ENCODE measurements at places on chromosomes 12 and 14. TPM values are rescaled to one million over a fixed set of nuclear protein-coding genes. Genes with fewer than 3 reads are reported as not detected.
A peak's percentile ranks its signal among the peaks of the same experiment; 100 is the strongest.

CLEC9A gene
- total RNA-seq = 0.90 TPM

FAM181A gene
- total RNA-seq = not detected

PIK3C2G gene
- total RNA-seq = 1.2 TPM

OSBPL8 gene
- 153 TPM for total RNA-seq

AICDA gene
- 0.26 TPM for total RNA-seq

DNA sequence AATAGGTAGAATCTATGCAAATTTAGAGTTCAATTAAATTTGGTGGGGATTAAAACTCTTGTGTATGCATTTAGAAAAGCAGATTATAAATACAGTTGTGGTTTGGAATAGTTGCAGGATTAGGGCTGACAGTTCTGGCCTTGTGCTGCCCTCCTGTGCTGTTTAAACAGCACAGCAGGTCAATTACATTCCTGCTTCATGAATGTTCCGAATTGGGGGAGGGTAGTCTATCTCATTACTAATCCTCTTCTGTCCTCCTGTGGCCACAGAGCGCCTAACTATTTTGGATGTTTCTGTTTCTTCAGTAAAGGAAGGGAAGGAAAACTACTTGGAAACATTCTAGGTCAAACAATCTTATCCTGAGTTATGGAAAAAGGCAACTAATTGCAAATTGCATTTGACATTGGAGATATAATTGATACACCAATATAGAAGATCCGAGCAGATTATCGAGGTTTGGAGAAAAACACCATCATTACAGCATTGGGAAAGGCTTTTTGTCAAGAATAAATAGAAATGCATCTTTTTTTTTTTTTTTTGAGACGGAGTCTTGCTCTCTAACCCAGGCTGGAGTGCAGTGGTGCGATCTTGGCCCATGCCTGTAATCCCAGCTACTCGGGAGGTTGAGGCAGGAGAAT, 8.7 kb upstream of the GPR19 start:
- peak; percentile 85 for DNase-seq

DNA sequence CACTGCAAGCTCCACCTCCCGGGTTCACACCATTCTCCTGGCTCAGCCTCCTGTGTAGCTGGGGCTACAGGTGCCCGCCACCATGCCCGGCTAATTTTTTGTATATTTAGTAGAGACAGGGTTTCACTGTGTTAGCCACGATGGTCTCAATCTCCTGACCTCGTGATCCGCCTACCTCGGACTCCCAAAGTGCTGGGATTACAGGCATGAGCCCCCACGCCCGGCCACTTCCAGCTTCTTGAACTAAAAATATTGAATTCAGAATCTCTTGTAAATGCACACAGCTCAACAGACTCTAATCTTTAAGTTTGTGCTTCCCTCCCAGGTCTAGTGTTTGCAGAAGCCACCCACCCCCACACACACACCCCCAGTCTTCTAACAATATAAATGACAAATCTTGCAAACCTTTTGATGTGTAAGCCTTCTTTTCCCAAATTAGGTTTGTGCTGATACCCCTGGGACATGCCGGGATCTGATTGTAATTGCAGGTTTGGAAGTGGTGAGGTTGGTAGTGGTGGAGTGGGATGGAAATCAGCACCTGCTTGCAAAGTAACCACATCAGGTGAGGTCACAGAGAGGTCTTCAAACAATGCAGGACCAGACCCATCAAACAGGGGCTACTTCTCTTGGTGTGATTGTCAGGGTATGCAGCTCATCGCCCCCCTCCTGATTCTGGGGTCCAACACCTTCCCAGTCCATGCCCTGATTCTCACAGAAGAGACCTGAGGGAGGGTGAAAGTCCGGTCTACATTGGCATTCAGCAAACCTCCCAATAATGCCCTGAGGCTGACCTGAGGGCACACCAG, 51.4 kb upstream of the GPR132 start:
- no peak for DNase-seq

DNA sequence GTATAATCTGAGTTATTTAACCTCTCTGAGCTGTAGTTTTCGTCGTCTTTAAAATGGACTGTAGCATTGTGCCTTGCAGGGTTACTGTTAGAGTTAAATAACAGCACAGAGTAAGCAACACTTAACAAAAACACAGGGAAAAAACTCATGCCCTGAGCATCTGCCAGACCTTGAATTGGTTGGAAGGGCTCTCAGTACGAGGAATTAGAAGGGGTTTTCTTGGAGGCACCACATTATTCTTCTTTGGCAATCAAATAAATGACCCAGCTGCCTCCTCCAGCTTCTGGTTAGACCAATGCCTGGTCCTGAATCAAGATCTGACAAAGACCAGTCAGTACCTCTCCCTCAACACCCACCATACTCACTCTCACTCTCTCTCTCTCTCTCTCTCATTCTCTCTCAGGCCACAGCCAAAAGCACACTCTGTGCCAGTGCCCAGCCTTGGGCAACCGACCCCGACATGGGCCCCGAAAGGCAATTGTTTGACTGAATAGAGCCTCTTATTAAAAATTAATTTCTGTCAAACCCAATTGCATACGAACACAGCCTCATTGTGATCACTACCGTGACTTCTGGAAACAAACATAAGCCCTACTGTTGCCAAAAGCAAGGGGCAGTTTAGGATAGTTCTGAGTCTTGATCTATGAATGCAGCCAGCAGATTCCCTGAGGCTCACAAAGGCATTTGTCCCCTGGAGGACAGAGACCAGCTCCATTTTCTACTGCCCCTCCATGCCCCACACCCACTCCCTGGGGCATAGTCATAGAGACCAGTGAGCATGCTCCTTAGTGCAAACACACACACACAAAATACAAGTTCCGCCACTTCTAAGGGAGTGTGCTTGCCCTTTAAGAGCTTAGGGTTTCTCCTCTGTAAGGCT, 23.9 kb downstream of the DUSP6 start:
- no peak for DNase-seq

DNA sequence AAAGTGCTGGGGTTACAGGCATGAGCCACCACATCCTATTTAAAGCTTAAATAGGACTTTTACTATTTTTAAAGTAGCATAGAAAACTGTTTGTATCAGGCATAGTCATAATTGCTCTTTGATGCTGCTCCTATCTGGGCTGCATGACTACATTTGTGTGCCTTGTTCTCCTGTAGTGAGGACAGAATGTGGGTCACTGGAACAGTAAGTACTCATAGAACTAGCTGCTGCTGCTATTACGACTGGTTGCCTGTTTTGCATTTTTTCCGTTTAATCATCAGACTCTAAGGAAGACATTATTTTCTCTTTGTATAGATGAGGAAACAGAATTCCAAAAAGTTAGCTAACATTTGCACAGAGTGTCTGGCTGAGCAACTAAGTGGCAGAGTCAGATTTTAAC, 42.8 kb downstream of the ZC3H14 start:
- DNase-seq = no peak

DNA sequence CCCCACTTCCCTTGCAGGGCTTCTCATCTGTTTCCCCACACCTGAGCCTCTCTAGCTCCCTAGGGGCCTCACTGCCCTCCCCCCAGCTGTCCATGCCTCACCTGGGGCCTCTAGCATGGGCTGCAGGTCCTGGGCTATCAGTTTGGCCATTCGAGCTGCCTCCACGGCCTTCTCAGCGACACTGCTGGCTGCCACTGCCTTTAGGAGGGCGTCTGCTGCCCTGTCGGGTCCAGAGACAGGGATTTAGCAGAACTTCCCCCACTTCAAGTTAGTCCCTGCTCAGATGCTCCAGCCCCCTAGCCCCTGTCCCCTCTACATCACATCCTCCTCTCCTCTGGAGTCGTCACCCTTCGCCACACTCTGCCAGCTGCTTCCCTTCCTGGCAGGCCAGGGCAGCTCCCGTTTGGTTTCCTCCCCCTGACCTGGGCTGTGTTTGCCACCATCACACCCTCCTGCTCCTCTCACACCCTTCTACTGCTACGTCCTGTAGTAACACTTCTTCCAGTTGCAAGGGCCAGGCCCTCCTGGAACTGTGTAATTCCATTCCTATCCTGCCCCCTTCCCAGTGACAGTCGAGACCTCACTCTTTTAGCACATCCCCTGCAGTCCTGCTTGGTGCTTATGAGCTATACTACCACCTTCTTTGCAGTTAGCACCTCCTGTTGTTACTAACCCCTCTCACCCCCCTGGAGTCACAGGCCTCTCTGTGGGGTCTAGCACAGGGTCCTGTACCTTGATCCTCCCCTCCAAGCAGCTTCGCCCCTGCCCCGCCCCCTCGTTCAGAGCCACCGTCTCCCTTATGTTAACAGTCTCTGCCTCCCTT, 4.3 kb upstream of the AP1G2 start:
- no peak for DNase-seq

DNA sequence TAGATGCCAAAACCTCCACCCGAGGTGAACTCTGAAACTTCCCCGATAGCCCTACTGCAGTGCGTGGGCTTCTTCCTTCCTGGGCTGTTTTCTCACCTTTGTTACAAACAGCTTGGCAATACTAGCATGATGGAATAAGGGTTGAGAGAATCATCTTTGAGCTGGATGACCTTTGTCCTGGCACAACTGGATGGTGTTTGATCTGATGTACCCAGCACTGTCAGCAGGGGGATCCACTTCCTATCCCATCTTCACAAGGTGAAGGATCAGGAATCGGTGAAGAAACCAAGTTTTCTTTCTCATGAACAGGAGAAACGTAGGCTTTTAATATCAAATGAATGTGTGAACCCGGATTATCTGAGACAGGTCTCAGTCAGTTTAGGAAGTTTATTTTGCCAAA, 19.5 kb upstream of the LRRC10 start:
- DNase-seq = no peak

DNA sequence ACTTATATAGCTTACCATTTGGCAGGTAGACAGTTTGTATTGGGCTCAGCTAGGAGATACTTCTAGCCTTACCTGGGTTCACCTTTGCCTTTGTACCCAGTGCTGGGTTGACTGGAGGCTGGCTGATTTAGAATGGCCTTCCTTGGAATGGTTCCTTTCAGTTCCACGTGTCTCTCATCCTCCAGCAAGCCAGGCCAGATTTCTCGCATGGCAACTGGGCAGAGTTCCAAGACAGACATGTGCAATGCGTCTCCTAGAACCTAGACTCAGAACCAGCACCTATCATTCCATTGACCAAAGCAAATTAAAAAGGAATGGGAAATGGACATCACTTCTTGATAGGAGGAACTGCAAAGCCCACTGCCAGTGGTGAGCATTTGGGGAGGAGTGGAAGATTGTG, 79.1 kb upstream of the BDKRB2 start:
- no peak for DNase-seq

- DNase-seq = peak; percentile 47
These were observed 630 bp downstream of the FOS start for GRCh38 chr14:75279153-75279762.

DNA sequence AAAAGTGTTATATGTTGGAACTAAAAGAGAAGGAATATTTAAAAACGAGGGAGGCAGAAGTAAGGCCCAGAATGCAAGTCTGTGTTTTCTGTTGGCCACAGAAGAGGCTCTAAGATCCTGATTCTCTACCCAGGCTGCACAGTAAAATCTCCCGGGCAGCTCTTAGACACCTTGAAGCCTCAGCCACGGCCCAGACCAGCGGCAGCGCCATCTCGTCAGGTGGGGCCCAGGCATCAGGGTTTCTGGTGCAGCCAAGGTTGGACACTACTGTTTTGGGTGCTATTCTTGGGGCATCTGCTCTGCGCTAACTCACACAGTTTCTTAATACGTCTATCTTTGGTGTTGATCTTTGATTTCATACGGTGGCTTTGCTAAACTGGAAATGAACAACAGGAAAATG, 16.8 kb downstream of the FAM181A start:
- DNase-seq = no peak

DNA sequence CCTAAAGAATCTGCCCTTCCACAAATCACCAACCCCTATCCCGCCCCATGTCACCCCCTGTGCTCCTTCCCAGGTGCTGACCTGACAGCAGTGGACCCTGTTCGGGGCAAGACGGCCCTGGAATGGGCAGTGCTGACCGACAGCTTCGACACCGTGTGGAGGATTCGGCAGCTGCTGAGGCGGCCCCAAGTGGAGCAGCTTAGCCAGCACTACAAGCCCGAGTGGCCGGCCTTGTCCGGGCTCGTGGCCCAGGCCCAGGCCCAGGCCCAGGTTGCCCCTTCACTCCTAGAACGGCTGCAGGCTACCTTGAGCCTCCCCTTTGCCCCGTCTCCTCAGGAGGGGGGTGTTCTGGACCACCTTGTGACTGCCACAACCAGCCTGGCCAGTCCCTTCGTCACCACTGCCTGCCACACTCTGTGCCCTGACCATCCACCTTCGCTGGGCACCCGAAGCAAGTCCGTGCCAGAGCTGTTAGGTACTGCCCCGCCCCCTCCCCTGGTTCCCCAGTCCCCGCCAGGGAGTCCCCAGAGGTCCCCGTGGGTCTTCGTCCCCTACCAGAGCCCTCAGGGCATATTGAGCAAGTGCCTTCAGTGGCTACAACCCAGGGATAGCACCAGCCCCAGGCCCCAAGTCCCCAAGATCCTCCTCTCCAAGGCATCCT, 2.7 kb downstream of the ANKRD33 start:
- DNase-seq = no peak

Measured in urinary bladder (tissue), 4 donors.